ENCODE measurements at places on chromosomes 5 and 9.

DNA sequence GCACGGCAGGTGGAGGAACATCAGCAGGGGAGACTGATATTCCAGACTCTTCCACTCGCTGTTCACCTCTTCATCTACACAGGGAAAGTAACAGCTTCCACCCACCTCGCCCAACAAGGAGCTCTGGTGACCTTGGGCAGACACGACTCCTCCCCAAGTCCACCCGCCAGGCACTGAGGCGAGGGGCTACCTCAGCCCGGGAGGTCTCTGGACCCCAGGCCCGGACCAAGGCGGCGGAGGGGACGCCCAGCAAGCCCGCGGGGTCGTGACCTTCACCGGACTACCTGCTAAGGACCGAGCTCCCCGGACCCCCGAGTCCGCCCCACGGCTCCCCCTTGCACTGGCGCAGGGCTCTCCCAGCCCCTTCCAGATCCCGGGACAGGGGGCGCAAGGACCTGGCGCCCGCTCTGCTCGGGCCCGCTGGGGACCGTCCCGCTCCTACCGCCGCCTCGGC, 70.2 kb upstream of the LPCAT1 start:
- no peak for DNase-seq

GRCh38 chr5:103562453-103563157, at the start of gene NUDT12:
Gene NUDT12 (minus strand): TSS chr5:103562789. CDS start chr5:103560248, 2,541 bp downstream.
- DNase-seq: peak; percentile 6

GRCh38 chr5:135317286-135317685, 81.7 kb downstream of the MACROH2A1 start:
- DNase-seq: no peak

GRCh38 chr5:145574889-145575573, 260.1 kb downstream of the PRELID2 start:
- no peak for DNase-seq
